ENCODE measurements at places on chromosomes 2 and 18.

GRCh38 chr2:161947836-161948235 lies 126.2 kb downstream of the DPP4 start:
- no peak for DNase-seq

- no peak for DNase-seq
Measured at GRCh38 chr2:122055521-122055931, 300.1 kb downstream of the TSN start.

DNA sequence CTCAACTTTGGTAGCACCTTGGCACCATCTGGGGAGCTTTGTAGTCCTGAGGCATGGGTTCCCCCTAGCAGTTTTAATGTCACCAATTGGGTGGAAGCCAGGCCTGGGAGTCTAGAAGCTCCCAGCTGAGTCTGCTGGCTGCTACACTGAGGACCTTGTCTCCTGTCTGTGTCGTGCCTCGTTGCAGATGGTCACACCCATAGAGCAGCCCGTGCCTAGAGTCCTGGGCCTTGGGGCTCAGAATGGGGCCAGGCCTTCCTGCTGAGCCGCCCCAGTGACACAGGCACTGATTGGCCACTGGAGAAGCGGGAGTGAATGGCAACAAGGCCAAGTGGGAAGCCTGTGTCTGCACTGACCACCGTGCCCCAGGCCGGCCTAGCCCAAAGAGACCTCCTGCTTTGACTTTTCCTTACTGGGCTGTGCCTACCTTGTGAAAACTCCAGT lies 113.2 kb downstream of the SH3RF3 start:
- no peak for DNase-seq

DNA sequence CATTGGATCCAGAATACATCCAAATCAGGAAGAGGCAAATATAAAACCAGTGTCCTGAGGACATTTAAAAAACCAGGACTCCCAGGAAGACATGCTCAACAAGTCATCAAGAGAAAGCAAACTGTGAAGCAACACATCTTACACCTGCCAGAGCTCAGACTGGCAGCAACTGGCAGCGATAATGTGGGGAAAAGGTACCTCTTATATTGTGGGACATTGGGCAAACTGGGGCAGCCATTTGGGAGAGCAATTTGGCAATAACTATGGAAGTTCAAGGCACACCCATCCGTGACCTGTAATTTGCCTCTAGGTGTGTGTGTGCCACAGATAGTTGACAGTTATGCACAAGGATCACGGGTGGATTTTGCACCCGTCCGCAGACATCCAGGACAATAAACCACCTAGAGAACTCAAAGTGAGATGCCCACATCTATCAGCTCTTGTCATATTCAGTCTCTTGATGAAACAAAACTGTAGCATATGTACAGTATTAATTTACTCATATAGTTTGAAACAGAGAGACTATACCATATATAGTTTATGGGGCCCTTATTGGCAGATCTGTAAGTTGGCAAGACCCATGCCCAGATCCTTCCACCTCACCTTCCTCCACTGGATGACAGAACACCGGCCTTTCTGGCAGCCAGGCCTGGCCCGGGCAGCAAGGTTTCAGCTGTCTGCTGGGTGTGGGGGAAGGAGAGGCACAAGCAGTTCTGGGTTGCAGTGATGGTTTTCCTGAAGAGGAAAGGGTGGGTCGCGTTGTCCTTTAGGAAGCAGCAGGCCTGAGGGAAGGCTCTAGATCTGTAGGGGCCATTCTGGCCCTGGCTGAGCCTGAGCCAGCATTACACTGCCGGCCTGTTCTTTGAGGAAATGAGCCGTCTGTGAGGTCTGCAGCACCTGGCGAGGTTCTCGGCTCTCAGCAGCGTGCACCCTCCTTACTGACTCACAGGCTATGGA lies 18.8 kb downstream of the HJURP start:
- DNase-seq = no peak

- DNase-seq = peak; percentile 88
Measured at GRCh38 chr2:96531872-96532505, 4.6 kb upstream of the ARID5A start.

DNA sequence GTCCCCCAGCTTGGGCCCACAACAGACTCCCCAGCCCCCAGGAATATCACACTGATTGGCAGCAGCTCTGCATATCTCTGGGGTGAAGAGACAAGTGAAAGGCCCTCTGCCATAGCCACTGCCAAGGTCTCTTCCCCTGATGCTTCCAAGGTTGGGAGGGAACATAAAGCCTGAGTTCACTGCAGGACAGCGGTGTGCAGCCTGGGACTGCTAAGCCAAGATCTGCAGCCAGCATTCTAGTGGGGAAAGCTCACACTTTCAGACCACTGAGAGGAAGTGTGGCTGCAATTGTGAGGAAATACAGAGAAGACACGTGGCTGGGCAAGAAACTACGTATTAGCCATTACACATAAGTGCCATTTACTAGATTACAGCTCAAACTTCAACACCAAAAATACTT lies 100.7 kb downstream of the MAIP1 start:
- DNase-seq = no peak

GRCh38 chr2:185813707-185814106 lies 75.1 kb downstream of the FSIP2 start:
- DNase-seq = no peak

- DNase-seq = no peak
Measured at GRCh38 chr2:162661618-162662017, 176.9 kb downstream of the KCNH7 start.

DNA sequence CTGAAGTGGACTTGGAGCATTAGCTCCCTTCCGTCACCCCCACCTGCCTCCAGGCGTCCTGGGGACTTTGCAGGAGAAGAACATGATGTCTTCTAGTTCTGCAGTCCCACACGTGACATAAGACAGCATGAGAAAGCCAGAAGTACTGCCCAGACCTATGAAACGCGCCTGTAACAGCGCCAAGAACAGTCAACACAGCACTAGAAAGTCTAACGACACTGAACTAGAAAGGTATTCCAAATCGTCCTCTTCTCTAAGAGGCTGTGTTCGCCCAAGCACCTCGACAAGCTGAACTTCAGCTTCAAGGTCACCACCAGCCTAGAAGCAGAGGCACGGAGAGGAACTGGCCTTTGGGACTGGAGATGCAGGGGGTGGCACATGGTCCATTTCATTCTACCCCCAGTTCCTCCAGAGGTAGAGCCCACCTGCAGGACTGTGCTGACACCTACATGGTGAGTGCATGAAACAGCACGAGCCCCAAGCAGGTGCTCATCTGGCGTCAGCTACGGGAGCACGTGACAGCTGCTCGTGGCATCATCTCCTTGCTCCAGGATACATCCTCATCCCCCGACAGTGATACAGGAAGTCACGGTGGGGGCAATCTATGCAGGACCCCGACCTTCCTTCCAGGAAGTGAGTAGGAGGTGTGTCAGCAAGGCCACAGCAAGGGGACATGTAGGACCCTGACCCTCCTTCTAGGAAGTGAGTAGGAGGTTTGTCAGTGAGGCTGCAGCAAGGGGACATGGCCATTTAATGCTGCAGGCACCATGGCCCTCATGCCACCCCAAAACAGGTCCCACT lies 3.7 kb downstream of the HDAC4 start:
- DNase-seq = peak; percentile 28

DNA sequence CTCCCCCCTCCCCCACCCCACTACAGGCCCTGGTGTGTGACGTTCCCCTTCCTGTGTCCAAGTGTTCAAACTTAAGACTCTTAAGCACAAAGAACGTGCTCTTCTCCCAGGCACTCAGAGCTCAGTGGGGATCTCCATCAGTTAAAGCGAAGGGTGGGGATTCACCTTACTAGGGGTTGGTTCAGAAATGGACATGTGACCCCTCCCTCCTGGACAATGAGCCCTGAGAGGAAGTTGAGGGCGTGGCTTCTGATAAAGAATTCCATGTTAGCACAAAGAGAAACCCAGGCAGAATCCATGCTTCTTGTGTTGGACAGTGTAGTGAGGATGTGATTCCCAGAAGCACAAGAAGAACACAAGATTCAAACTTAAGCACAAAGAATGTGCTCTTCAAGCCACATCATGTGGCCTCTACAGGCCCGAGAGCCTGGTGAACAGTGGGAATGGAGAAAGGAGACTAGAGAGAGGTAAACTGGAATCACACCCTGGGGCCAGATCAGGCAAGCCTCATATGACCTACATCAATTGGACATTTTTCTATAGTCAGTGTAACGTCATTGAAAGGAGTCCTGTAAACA lies 78.1 kb upstream of the TTC39C start:
- no peak for DNase-seq

GRCh38 chr2:235757212-235757611 lies 263.4 kb downstream of the AGAP1 start:
- no peak for DNase-seq

DNA sequence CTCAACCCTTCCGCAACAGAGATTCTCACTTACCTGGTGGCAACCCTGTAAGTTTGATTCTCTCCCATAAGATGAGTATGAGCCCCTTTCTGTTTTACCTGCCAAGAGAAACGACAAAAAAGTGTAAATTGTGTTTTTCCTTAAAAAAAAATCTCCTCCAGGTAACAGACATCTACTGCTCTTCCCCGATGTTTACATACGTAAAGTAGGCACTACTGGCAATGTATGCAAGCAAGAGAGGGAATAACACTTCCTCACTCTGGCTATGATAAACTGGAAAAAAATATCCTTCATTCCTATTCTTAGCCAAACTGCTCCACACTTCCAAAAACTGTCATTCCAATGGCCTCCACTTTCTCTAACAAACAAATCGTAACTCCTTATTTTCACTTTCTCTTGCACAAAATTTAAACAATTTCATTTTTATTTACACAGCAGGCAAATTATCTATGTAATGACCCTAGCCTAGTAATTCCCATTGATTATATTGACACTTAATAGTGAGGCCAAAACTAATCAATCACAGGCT lies 184.5 kb downstream of the TCF4 start:
- DNase-seq = no peak

GRCh38 chr2:72515696-72516095 lies 310.1 kb downstream of the EXOC6B start:
- DNase-seq = no peak

DNA sequence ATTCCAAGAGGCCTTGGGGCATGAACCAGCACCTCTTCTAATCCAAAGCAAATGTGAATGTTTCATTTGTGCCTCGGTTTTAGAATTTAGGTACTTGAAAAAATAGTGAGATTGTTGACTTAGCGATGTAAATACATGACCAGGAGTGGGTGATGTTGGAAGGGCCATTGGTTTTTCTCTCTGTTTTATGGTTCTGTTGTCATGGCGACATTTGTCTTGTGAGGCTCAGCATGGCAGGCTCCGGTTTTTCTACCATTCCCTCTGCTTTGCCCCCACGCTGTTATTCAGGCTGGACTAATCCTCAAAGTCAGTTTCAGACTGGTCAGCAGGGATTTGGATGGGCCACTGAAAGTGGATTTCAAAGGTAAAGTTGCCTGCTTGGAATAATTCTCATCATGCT lies 255.4 kb downstream of the ALPK2 start:
- no peak for DNase-seq

GRCh38 chr2:236956031-236956618 lies 129.6 kb upstream of the COPS8 start:
- peak; percentile 28 for DNase-seq

GRCh38 chr2:203743441-203743981 lies 37.1 kb downstream of the CD28 start:
- DNase-seq = peak; percentile 40

GRCh38 chr2:204205082-204205481 lies 268.5 kb downstream of the ICOS start:
- no peak for DNase-seq

DNA sequence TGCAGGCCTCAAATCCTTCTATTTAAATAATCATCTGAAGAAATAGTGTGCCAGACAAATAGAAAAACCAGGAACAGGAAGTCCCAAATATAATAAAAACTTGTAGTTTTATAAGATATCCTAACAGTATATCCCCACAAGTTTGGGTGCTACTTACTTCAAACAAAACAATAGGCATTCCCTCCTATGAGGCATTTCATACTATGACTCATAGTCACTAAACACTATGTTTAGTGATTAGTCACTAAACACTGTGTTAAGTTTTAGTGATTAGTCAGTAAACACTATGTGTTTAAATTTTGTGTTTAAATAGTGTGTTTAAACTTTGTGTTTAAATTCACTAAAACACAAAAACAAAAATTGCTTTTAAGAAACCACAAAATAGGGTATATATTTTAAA lies 407.0 kb upstream of the CDH19 start:
- DNase-seq = peak; percentile 2

DNA sequence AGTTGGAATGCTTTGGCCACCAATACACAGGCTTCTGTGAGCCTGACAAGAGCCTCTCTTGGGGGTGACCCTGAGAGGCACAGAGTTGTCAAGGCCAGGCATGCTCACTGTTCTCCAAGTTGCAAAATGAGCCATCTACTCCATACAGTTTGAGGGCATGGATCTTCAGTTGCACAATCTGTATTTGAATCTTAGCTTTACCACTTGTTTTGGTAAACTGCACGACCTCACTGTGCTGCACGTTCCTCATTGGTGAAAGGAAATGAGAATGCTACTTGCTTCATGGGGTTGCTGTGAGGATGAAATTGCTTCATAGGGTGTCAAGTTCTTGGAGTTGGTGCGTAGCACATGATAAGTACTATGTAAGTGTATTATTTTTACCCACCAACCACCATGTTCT lies 12.0 kb upstream of the HAAO start:
- DNase-seq = no peak

- no peak for DNase-seq
Measured at GRCh38 chr2:214899751-214900150, 90.3 kb upstream of the BARD1 start.

GRCh38 chr2:229408356-229408755 lies 137.3 kb upstream of the PID1 start:
- no peak for DNase-seq

DNA sequence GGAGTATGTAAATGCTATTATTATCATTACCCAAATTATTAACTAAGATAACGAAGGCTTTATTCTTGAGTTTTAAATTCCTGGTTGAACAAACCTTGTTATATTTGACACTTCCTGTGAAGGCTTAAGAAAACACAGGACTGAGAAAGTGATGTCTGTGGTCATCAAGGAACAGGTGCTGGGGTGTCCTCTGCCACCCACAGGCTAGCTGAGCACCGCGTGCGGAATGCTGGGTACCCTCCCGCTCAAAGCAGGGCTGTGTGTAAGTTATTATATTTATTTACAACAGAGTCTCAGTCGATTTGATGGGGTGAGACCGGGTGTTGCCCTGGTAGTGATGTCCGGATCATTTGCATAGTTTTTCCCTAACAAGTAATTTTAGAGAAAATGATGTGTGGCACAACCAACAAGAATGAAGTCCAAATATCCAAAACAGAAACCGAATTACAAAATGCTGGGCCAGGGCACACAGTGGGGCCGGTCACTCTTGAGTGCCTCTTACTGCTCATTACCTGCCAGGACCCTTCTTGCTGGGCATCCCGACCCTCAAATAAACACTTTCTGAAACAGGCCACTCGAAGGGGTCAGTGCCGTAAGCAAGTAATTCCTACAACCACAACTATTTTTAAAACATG lies 49.2 kb downstream of the TMEM18 start:
- no peak for DNase-seq

- DNase-seq = peak; percentile 14
Measured at GRCh38 chr2:215020283-215020682, 118.1 kb downstream of the ABCA12 start.

DNA sequence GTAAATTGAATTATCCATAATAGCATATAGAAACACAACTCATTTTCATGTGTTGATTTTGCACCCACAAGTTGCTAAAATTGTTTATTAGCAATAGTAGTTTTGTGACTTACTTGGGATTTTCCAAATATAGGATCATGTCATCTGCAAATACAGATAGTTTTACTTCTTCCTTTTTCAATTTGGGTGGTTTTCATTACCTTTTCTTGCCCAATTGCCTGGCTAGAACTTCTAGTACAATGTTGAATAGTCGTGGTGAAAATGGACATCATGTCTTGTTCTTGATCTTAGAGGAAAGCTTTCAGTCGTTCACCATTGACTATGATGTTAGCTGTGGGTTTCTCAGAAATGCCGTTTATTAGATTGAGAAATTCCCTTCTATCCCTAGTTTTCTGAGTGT lies 60.2 kb upstream of the TCF7L1 start:
- DNase-seq = no peak

Data from activated CD4-positive, alpha-beta T cell treated with anti-CD3 and anti-CD28 coated beads, Interleukin-2, Interleukin-6, amounts not matched to agents 100 ng/mL and 50 ng/mL, durations not matched to agents 16 hours and 8 hours (primary cell).